ENCODE measurements at places on chromosomes 3 and 15. TPM values are rescaled to one million over a fixed set of nuclear protein-coding genes. Genes with fewer than 3 reads are reported as not detected.

Gene TRPC1
- total RNA-seq: 29.0 TPM

Gene NOP10
- total RNA-seq: 253 TPM

Gene MUC4
- total RNA-seq: not detected

Gene GTF2E1
- 18.0 TPM for total RNA-seq

Gene TOPBP1
- 19.3 TPM for total RNA-seq

Gene EIF4E3
- 3.3 TPM for total RNA-seq

Gene ELP6
- total RNA-seq: 32.2 TPM

Gene CEP152
- 5.4 TPM for total RNA-seq

Gene SLC27A2
- total RNA-seq: not detected

Gene SH3BP5
- 30.6 TPM for total RNA-seq

Gene DLEC1
- under 0.01 TPM for total RNA-seq

Gene RAP2B
- total RNA-seq: 38.8 TPM

Gene MAP6D1
- total RNA-seq: 0.90 TPM

Gene PLCL2
- 5.0 TPM for total RNA-seq

Gene ZIC1
- 1.6 TPM for total RNA-seq

Measured in smooth muscle cell of the coronary artery (primary cell).